CD4-positive, alpha-beta T cell treated with Interleukin-10 for 1 hour (primary cell): ENCODE measurements at places on chromosomes 6 and 20.
A peak's percentile ranks its signal among the peaks of the same experiment; 100 is the strongest.

- DNase-seq: peak; percentile 81
These were observed 18.6 kb upstream of the FOXO3 start for GRCh38 chr6:108541843-108542759.

GRCh38 chr20:46237227-46237626 lies 71.1 kb downstream of the CDH22 start:
- DNase-seq: no peak

DNA sequence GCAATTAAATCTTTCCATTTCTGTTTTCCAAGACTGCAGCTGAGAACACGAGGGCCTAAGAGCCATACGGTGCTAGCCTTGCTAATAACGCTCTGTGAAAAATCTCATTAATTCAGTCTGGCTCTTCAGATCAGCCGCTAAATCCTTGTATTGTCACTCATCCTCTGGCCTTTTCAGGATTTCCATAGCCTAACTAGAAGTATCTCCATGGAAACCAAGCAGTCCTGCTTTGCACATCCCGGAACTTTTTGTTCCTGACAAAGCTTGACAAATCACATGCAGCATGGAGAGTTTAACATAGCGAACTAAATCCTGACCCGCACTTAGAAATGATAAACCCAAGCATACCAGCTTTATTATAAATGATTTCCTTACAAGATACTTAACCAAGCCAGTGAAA lies 383.7 kb downstream of the CD83 start:
- DNase-seq: no peak

- DNase-seq: no peak
These were observed 109.6 kb downstream of the SCAF8 start for GRCh38 chr6:154842833-154843232.

DNA sequence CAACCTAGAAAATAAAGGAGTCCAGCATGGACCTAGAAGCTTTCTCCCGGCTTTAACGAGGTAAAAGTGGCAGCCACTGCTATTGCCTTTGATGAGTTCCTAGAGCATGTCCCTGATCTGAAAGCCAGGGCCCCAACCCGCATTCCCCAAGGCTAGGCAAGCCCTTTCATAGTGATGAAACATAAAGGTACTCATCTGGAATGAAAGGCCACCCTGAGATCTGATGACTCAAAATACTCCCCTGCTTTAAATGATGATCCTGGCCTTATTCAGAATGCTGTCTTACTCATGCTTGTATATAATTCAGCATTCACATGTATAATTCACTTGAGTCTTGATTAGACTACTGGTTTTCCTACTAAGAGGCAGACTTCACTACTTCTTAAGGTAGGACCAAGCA lies 21.3 kb downstream of the TTPAL start:
- no peak for DNase-seq

DNA sequence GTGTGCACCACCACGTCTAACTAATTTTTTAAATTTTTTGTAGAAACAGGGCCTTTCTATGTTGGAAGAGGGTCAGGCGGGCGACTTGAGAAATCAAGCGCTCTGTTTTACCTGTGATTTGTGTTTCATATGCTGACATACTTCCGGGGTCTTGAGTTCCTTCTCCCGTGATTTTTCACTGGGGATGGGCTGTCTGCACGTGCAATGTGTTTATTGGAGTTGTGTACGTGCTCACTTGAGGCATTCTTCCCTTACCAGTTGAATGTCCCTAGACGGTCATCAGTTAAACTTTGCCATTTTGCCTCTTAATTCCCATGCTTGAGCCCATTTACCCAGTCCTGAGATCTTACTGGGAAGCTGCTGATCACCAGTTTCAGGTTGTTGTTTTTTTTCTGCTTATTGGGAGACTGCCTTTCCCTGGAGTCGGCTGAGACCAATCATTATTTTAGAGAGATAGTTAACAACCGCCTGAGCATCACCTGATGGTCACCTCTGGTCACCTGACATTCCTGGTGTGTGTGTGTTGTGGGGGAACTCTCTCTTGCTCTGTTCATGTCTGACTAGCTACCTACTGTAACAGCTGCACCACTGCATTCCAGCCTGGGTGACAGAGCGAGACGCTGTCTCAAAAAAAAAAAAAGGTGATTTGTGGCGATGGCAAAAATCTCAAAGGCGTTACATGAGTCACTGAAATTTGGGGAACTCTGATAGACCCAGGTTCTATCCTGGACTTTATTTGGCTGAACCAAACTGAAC lies 34.8 kb upstream of the NCOA3 start:
- DNase-seq: no peak

- no peak for DNase-seq
These were observed 69.3 kb downstream of the CEBPB start for GRCh38 chr20:50259705-50260478.

DNA sequence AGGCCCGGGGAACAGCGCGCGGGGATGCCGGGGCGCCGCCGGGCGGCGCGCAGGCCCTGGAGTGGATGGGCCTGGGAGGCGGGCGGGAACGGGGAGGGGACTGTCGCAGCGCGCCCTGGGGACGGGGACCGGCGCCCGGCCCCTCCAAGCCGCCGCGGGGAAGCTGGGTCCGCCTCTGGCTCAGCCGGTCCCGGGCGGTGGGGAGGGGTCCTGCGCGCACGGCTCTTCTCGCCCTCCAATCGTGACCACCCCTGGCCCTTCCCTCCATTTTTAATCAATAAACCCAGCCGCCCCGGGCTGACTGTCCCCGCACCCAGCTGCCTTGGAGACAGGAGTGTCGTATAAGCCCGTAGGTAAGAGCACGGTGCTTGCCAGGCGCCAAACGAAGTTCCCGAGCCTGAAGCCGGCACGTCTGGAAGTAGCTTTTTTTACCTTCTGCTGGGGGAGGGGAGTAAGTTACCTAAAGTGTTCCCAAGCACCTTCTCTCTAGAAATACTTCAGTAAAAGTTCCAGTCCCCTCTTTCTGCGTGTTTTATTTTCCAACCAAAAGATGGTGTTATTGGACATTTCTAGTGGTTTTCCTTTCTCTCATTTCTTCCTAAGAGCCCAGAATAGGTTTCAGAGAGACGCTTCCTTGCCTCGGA lies 780 bp upstream of the TAF4 start:
- DNase-seq: no peak

GRCh38 chr6:68240726-68241125 lies 394.4 kb upstream of the ADGRB3 start:
- no peak for DNase-seq

- no peak for DNase-seq
These were observed 22.9 kb downstream of the SAYSD1 start for GRCh38 chr6:39092124-39092523.

DNA sequence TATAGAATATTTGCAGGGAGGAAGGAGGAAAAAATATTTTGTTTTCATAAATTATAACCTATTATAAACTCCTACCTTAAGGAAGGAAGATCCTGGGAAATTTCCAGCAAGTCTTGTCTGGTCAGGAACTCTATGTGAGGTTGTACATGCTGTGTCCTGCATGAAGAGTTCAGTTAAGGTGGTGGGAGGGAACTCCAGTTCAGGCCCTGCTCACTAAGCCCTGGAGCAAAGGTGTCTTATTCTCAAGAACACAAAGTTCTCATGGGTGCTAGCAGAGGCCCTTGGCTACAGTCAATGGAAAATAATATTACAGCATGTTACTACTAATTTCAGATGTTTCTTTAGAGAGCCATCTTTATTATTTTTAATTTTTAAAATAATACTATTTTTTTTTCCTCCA lies 3.8 kb upstream of the OGFRL1 start:
- no peak for DNase-seq

DNA sequence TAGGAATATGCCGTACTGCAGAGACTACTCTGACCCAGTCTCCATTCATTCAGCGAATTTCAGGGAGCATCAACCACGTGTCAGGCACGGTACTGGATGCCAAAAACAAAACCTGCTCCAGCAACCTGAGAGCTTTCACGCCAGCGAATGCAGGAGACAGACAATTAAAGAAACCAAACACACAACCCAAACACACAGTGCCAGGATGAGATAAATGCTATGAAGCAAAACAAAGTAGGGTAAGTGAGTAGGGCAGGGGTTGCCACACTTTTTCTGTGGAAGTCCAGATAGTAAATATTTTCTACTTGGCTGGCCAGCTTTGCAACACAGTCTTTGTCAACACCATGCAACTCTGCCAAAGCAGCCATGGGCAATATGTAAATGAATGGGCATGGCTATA lies 10.0 kb downstream of the MOCS1 start:
- no peak for DNase-seq

DNA sequence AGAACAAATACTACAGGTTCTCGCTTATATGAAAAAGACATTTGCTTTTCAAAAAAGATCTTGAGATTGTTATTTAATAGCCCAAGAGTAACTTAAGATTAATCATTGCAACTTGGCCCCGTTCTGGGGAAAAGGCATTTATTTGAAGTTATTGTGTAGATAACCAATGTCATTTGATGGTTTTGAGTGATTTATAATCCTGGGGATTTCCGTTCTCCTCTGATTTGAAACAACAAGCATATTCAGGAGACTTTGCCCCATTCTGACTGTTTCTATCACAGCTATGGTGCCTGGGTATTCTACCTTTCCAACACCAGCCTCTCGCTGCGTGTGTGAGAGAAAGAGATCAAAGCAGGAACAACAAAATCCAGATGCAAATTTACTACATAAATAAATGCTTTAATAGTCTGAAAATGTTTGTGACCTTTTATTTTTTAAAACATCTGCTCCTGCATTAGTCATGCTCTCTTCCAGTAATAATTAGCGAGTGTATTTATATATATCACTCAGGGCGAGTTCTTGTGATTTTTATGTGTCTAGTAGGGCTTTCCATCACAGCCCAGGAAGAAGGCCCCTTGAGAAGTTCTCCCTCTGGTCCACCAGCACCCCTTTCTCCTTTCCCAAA lies 197.9 kb upstream of the FOXQ1 start:
- DNase-seq: no peak

DNA sequence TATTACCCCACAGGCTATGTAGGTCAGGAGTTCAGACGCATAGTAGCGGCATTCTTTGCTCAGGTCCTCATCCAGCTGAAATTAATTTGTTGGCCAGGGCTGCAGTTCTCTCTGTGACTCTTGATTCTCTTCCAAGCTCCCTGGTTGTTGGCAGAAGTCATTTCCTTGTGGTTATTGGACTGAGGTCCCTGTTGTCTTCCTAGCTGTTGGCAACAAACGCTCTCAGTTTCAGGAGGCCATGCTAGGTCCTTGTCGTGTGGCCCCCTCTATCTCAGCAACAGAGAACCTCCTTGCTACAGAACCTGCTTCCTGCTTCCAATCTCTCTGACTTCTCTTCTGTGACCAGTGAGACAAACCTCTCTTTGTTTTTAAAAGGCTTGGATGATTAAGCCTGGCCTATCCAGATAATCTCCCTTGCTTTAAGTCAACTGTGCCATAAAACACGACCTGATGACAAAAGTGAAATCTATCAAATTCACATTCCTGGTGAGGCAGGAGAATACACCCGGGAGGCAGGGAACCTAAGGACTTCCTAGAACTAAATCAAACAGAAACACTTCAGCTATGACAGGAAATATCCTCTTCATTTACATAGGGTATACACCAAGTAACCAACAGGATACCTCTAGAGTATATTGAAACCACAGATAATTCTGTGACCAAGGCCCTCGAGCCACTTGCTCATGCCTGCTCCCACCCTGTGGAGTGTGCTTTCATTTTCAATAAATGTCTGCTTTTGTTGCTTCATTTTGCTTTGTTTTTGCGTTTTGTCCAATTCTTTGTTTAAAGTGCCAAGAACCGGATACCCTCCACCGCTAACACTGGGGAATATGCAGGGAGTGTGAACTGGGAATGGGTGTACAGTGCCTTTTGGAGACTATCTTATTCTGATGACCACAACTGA lies 196.0 kb downstream of the BTBD3 start:
- no peak for DNase-seq

DNA sequence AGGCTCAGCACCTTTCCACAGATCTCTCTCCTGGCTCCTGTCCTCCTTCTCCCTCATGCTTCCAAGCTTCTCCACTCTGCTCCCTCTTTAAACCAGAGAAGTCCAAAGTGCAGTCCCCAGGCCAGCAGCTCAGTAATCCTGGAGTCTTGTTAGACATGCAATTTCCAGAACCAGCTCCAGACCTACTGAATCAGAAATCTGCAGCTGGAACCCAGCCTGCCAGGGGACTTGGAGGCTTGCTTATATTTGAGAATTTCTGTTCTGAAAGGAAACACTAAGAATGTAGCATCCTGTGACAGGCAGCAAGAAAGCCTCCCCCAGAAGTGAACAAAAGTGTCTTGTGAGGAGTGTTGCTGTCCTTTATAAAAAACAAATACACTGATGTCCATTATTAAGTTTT lies 438.1 kb downstream of the BCKDHB start:
- no peak for DNase-seq

- no peak for DNase-seq
These were observed 55.7 kb downstream of the FYN start for GRCh38 chr6:111817451-111818120.

DNA sequence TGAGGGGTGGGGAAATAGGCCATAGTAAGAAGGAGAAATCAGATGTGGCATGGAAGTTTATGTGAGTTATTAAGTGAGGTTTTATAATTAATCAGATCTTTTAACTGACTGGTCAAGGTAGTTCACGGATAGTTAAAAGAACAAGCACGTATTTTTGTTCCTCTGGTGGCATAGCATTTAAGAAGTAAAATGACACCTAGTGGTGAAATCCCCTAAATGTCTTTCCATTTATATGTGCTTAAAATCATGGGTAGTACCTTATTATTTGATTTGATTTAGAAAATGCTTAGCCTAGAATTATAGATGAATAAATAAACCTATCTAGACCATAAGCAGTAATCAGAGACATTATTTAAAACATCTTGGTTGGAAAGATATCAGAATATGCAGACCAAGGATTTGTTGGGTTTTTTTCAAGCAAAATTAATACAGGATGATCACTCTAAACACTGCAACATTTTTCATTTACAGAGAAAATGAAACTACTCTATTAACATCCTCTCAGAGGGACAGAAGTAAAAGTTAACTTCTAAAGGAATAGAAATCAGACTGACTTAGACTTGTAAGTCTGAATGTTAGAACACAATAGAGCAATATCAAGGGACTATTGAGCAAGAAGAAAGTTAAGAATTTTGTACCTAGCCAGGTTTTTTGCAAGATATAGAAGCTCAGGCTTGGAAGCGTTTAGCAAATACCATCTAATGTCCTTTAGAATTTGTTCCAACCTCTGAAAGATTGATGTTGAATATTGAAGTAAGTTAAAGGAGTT lies 81.1 kb downstream of the STXBP5 start:
- peak; percentile 41 for DNase-seq

- no peak for DNase-seq
These were observed 58.6 kb downstream of the AIG1 start for GRCh38 chr6:143119260-143119659.
